ENCODE measurements at places on chromosomes 13 and 19.

DNA sequence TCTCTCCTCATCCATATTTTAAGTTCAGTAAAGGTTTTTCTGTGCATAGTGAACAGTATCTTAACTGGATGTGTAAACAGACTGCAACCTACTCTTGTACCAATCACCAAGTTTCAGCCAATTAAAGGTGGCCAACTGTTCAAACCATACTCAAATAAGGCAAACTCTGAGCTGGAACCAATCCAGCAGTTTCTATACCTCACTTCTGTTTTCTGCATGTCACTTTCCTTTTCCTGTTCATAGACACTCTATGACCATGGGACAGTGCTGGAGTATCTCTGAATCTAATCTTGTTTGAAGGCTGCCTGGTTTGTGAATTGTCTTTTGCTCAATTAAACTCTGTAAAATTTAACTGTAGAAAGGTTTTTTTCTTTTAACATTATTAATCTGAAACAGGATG, 470.3 kb upstream of the SLITRK6 start:
- no peak for DNase-seq

DNA sequence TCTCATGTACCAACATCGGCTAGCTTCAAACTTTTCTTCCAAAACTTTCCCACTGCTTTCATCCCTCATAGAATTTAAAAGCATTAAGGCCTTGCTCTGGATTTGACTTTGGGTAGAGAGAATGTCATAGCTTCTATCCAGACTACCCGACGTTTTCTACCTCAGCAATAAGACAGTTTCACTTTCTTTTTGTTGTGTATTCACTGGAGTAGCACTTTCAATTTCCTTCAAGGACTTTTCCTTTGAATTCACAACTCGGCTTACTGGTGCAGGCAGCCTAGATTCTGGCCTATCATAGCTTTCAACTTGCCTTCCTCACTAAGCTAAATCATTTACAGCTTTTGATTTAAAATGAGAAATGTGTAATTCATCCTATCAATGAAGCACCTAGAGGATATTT, 420.4 kb upstream of the GPC6 start:
- DNase-seq = no peak

DNA sequence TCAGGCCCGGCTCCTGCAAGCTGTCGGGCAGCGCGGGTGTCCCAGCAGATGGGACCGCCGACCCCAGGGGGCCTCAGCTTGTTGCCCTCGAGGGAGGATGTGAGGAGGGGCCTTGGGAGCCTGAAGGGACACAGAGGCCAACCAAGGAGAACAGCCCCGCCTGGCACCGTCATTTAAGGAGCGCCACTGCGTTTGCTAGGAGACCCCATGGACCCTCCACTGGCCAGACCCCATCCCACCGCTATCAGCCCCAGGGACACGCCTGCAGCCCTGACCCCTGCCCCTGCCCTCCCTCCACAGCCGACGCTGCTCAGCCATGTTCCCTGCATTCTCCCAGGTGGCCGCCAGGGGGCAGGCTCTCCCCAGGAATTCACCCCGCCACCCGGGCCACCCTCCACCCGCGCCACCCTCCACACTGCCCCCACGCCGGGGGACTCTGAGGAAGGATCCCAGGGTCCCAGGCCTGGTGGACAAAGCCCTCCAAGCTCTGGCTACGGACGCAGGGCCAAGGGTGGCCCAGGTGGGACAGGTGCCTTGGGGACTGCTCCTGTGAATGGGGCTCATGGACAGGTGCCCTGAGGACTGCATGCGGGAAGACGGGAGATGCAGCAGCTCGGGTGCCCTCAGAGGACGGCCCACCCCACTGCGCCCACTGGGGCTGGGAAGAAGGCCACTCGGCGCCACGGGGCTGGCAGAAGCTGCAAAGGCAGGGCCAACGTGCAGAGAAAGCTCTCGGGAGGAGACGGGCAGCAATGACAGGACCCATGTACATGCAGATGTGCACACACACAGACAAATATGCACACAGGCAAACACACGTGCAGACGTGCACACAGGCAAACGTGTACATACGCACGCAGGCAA, 34.4 kb downstream of the PIP5K1C start:
- no peak for DNase-seq

- DNase-seq = no peak
Observed at GRCh38 chr13:77062097-77062496, 35.1 kb upstream of the FBXL3 start.
